Hepatocyte (in vitro differentiated cells): ENCODE measurements at places on chromosomes 7 and 10. TPM values are rescaled to one million over a fixed set of nuclear protein-coding genes. Genes with fewer than 3 reads are reported as not detected.

The OGDH gene
- 61.1 and 65.3 TPM in 2 replicates for total RNA-seq

DNA sequence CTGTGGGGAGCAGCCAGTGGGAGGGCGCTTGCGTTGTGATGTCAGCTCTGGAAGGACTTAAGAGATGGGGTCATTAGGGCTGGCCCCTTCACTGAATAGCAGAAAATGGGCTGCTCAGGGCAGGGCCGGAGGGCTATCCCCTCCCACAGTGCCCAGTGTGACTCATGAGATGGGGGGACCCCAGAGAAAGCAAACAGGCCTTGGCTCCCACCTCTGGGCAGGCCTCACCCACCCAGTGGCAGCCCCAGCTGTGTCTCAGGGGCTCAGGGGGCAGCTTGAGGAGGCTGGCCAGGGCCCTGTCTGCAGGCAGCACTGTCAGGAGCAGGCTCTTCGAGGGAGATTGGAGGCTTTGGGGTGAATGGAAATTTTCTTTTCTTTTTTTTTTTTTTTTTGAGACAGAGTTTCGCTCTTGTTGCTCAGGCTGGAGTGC, 168.3 kb downstream of the SLIT1 start:
- H3K4me1 ChIP-seq, result no peaks in the 10 kb centered on the region
- no peak overlapping the region for H3K27ac ChIP-seq
- H3K27me3 ChIP-seq, result no peaks in the 10 kb centered on the region

GRCh38 chr7:101542527-101543241, 86.4 kb downstream of the MYL10 start:
- H3K36me3 ChIP-seq, result no peaks in the 10 kb centered on the region
- no peaks in the 10 kb centered on the region for H3K4me1 ChIP-seq
- peak; percentile 85 for DNase-seq
- no peaks in the 10 kb centered on the region for H3K27me3 ChIP-seq
- no peak overlapping the region for H3K4me3 ChIP-seq

The ABCB4 gene
- total RNA-seq, result 0.80 and 1.2 TPM in 2 replicates

DNA sequence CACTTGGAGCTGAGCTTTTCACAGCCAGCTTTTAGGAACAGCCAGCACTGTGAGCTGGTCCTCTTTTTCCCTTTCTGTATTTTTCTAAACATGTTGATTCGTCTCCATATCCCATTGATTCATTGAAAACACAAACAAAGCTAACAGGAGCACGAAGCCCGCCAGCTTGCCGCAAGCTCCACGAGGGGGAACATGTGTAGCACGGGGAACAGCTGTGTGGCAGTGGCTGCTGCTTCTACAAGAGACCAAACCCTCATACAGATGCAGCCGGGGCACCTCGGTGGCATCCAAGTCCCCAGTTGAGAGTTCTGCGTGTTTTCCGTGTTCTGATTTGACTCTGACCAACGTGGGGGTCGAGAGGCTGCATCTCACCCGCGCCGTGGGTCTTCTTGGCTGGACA, 80.8 kb upstream of the SH2B2 start:
- no peak for DNase-seq
- no peak overlapping the region for H3K4me3 ChIP-seq
- no peaks in the 10 kb centered on the region for H3K36me3 ChIP-seq
- H3K27ac ChIP-seq, result no peak overlapping the region

- H3K27me3 ChIP-seq, result no peaks in the 10 kb centered on the region
- H3K4me3 ChIP-seq, result no peak overlapping the region
- H3K27ac ChIP-seq, result no peak overlapping the region
- H3K36me3 ChIP-seq, result no peaks in the 10 kb centered on the region
- DNase-seq, result no peak
- no peaks in the 10 kb centered on the region for H3K4me1 ChIP-seq
Measured at GRCh38 chr10:126119599-126119998, 223.2 kb downstream of the FANK1 start.

The CCM2 gene
- total RNA-seq, result 31.6 and 32.2 TPM in 2 replicates
